ENCODE measurements at places on chromosomes 3 and 15.
A peak's percentile ranks its signal among the peaks of the same experiment; 100 is the strongest.

- DNase-seq, result peak; percentile 73
Observed at GRCh38 chr3:170585008-170585936, 603 bp downstream of the SLC7A14 start.

DNA sequence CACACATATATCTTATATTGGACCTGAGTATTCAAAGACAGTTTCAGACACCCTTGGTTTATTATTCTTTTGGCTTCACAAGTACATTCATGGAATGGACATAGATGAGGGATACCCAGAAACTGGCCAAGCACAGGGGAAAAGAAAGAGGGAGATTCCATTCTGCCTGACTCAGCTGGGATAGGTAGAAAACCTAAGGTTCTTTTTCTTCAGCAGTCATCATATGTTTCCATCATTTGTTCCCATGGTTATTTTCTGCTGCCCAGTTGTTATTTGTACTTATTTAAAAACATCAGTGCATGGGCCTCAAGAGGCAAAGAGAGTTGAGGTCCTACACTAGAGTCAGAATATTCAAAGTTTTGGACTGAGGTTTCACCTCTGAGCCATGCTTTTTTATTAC is 91.8 kb downstream of the FILIP1L start:
- DNase-seq, result no peak

- no peak for DNase-seq
Observed at GRCh38 chr15:22952796-22953579, 27.2 kb downstream of the CYFIP1 start.

GRCh38 chr3:45760878-45761711 is 35.2 kb downstream of the SLC6A20 start:
- DNase-seq, result no peak

- DNase-seq, result peak; percentile 94
Observed at GRCh38 chr15:50424066-50424890, at the start of gene USP8. Gene USP8, plus strand, starts transcription at chr15:50424405. Its CDS starts 14,669 bp downstream, at chr15:50439074.

DNA sequence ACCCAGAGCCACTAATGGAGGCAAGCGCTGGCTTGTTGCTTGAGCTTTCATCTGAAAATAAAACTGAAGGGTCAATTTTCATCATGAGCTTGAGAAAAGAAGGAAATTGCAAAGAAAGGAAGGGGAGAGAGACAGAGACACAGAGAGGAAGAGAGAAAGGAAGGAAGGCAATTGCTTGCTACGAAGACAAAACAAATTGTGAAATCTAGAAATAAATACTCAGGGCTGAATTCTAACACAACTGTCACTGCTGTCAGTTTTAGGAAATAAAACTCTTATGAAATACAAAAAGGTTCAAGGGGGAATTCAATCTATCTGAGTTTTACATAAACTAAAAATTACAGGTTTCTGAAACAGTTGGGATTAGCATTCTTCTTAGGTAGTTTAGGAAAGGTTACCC is 36.7 kb downstream of the FOXP1 start:
- DNase-seq, result no peak

- DNase-seq, result no peak
Observed at GRCh38 chr3:159669766-159670165, 318.9 kb upstream of the IL12A start.

DNA sequence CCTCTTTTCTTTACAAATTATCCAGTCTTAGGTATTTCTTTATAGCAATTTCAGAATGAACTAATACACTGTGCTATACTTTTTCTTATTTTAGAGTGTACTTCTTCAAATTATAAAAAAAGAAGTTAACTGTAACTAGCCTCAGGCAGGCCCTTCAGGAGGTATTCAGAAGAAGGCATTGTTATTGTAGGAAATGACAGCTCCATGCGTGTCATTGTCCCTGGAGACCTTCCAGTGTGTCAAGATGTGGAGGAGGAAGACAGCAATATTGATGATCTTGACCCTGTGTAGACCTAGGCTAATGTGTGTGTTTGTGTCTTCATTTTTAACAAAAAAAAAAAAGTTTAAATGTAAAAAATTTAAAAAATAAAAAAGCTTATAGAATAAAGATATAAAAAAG is 55.5 kb downstream of the IL12A start:
- DNase-seq, result no peak

- DNase-seq, result no peak
Observed at GRCh38 chr3:23051240-23052140, 151.6 kb upstream of the UBE2E2 start.

- no peak for DNase-seq
Observed at GRCh38 chr15:69472046-69472445, 19.4 kb downstream of the RPLP1 start.

- DNase-seq, result no peak
Observed at GRCh38 chr15:59160880-59161593, 45.6 kb upstream of the LDHAL6B start.

DNA sequence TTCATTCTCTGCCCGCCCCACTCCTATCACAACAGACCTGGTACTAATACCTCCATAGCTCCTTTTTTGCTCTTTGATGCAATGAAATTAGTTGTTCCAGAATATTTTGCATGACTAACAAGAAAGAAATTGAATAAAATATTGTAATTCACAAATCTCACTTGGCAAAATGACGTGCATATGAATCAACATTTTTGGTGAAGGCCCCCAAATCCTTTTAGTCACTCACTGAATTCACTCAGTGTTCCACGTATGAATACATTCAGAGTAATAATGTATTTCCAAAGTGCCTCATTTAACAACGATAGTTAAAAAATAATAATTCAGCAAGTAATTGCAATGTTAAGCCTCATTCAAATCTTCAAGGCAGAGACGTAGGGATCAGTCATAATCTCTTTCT is 148.6 kb upstream of the STRIT1 start:
- DNase-seq, result no peak

DNA sequence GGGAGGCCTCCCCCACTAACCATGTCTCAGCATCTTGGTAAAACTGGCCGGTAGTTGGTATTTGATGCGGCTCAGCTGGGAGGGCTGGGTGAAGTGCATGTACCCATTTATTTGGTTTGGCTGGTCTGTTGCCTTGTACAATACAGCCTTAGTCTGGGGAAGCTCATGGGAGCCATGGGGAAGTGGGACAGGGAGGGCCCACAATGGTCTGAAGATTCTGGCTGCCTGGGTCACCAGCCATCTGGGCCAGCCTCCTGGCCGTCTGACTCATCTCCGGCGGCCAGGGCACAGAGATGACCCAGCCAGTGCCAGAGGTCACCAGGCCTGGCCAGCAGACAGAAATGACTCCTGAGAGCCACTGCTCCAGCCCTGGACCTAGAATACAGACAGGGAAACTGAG is 51.6 kb upstream of the SMAD6 start:
- no peak for DNase-seq

DNA sequence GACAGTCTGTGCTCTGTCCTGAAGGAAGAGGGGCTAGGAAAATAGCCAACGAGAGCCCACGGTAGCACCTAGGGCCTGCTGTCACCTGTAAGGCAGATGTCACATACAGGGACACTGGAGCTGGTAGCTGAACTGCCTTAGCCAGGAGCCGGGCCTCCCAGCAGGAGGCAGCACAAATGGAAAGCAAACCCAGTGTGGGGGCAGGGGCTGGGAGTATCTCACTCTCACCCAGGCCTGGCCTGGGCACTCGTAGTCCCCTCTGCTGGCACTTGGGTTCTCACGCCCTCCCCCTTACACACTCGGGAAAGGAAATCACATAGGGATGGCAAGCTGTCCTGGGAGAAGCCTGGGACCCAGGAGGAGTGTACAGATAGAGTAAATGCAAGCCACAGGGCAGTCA is 173.1 kb upstream of the CHRNA7 start:
- no peak for DNase-seq

DNA sequence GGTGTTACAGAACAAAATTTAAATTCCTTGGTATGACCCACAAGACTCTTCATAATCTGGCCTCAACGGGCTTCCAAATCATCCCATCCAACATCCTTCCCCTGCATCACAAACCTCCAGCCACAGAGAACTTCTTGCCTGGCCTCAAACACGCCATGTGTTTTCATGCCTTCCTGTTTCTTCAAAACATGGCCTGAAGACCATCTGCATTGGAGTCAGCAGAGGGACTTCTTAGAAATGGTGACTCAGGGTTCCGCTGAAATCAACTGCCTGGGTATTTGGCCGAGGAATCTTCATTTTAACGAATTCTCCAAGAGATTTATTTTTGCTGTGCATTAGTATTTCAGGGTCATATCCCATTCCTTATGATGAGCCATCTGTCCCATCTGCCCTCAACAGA is 138.1 kb upstream of the RAP2B start:
- DNase-seq, result no peak

DNA sequence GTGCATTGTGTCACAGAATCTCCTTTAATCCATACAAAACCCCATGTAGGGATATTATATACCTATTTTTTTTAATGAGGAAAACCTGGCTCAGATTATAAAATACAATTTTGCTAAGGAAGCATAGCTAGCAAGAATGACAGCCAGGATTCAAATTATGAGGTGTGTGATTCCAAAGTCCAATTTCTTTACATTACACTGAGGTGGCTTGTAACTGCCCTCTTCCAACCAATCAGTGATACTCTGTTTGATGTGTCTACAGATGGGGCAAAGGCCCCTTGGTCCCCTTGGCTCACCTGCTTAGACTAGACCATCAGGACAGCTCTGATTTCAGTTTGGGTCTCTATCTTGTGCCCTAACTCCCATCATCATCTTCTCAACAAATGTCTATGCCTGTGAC is 120.3 kb upstream of the ADAMTS9 start:
- DNase-seq, result no peak

DNA sequence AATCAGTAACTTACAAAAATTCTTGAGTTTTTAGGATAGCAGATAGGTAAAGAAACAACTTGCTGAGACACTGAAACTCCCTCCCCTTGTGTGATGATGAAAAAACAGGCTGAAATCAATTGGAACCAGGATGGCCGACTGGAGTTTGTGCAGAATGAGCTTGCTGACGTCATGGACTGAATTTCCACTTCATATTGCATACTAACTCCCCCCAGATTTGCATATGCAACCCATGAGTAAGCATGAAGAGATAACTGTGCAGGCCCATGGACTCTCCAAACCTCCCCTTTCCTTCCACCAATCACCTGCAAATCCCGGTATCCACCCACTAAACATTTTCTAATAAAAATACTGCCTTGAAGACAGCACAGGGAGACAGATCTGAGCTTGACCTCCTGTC is 82.0 kb upstream of the SCN5A start:
- no peak for DNase-seq

- DNase-seq, result no peak
Observed at GRCh38 chr15:99154271-99154670, 49.4 kb downstream of the SYNM start.

- no peak for DNase-seq
Observed at GRCh38 chr3:66297900-66298299, 77.1 kb downstream of the SLC25A26 start.

- no peak for DNase-seq
Observed at GRCh38 chr15:42710662-42711061, 26.3 kb downstream of the CDAN1 start.

- DNase-seq, result no peak
Observed at GRCh38 chr3:143291836-143292447, 172.4 kb downstream of the CHST2 start.

- no peak for DNase-seq
Observed at GRCh38 chr3:15345066-15345607, 12.8 kb upstream of the SH3BP5 start.

GRCh38 chr3:156409694-156410093 is 145.2 kb downstream of the SSR3 start:
- DNase-seq, result no peak

- no peak for DNase-seq
Observed at GRCh38 chr3:89740080-89740880, 632.9 kb downstream of the EPHA3 start.

- no peak for DNase-seq
Observed at GRCh38 chr15:36810656-36811449, 231.4 kb downstream of the CDIN1 start.

DNA sequence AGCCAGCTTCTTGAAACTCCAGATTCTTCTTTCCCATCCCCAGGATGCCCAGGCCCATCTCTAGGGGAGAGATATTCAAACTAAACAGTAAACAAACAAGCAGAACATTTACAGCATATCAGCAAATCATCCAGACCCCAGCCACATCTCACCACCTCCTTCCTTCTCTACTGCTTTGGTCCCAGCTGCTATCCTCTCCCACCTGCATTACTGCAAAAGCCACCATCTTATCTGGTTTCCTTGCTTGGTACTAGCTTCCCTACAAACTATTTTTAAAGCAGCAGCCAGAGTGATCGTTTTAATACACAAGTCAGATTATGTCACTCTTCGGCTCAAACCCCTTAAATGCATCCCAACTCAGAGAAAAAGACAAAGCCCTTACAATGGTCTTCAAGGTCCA is 4.8 kb downstream of the LYSMD2 start:
- DNase-seq, result no peak

DNA sequence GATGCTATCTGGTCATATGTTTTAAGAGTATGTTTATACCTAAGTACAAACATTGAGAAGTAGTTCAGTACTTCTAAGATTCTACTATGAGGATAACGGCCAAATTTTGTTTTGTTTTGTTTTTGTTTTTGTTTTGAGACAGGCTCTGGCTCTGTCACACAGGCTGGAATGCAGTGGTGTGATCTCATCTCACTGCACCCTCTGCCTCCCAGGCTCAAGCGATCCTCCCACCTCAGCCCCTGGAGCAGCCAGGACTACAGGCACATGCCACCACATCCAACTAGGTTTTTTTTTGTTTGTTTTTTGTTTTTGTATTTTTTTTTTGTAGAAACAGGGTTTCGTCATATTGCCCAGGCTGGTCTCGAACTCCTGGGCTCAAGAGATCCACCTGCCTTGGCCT is 47.5 kb upstream of the RPS17 start:
- no peak for DNase-seq

DNA sequence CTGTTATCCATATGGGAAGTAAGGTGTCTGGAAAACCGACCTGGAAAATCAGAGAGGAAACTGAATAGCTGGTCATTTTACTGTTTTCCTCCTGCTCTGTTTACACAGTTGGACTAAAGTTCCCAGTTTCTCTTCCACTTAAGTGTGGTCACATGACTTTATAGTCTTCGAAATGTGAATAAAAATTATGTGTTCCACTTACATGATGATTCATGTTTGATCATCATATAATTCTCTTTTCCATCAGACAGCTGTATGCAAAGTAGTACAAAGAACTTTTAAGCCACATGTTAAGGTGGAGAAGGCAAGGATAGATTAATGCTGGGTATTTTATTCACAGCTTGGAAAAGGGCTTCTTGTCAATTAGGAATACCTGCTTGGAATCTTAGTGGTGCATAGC is 525.5 kb upstream of the BCHE start:
- DNase-seq, result no peak

- DNase-seq, result no peak
Observed at GRCh38 chr3:125186261-125186787, 26.2 kb downstream of the SLC12A8 start.

GRCh38 chr3:192516820-192517219 is 210.5 kb downstream of the FGF12 start:
- DNase-seq, result no peak

- DNase-seq, result no peak
Observed at GRCh38 chr3:142027735-142028134, 121.6 kb downstream of the TFDP2 start.

GRCh38 chr3:193237030-193237429 is 4.0 kb upstream of the PLAAT1 start:
- DNase-seq, result no peak
